IMR-90 (cell line): ENCODE measurements at places on chromosomes 1 and 21.

DNA sequence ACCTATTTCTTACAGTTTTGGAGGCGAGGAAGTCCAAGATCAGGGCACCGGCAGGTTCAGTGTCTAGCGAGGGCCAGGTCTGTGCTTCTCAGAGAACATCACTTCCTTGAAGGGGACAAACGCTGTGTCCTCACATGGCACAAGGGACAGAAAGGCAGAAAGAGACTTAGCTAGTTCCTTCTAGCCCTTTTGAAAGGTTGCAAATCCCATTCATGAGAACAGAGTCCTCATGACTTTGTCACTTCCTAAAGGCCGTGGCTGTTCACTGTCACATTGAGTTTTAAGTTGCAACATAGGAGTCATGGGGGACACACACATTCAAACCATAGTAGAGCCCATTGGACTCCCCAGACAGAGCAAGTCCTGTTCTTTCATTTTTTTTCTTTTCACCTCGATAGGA is 27.4 kb downstream of the PER3 start:
- DNase-seq = no peak

DNA sequence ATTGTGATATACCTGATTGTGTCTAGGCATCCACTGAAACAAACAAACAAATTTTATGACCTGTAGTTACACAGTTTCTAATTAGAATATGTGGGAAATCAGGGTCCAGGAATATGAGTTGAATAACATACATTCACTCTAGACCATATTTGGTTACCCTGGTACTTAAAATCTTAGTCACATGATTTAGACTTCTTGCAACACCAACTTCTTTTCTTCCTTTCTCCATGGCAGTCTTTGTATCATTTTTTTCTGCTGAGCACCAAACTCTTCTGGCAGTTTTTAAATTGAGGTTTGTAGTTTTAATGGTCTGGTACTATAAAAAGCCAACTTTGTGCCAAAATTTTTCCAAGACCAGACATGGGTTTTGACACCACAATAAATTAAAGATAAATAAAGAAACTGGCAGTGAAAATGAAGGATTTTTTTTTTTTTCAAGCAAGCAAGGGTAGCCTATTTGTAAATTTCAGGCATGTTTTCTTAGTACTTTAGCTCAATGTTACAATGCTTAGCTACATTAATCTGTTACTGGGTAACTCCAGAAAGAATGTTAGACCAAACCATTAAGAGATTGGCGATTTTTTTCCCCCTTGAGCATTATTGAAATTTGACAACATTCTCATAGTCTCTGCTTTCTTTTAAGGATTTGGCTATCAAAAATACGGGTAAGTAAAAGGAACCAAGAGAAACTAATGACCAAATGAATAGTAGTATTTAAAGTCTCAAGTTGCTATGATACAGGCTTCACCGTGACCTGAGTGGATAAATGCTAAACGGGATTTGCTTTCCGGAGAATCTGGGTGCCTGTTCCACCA is 108.5 kb downstream of the NFIA start:
- no peak for DNase-seq

DNA sequence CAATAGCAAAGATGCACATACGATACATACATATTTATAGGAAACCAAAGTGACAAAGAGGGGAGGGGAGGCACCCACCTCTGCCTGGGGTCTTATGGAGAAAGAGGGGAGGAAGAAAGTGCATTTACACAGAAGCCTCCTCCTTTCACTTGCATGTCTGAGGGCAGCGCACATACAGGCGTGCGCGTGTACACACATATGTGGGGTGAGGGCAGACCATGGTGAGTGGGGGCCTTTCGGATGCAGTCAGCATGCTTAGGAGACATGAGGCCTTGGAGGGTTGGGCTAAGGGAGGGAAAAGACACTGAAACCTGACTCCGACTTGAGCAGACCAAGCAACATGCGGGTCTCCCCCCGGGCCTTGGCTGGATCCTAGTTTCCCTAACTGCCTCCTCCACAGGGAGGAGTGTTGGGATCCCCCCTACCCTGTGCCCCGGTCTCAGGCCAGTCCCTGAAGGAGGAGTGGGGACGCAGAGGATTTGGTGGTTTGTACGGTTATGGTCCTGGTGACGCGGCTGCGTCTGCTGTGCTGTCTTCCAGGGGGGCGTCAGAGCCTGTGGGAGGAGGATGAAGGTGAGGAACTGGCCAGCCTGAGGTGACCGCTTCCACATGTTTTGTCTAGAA is 15.2 kb downstream of the LRRC71 start:
- no peak for DNase-seq

DNA sequence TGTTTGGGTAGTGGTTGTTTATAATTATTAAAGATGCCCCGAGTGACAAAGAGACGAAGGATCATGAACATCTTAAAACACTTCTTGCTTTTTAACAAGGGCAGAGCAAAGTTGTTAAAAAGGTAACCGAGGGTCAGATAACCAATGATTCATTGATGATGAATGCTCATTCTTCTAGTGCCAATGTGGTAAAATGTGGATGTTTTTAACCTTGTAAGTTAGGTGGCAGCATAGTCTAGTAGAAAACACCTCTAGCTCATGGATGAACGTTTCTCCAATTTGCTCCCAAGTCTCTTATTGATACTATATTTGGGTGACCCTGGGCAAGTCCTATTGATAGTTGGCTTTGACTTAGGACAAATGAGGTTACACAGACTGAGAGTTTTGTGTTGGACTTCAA is 167.9 kb downstream of the KIF26B start:
- no peak for DNase-seq

DNA sequence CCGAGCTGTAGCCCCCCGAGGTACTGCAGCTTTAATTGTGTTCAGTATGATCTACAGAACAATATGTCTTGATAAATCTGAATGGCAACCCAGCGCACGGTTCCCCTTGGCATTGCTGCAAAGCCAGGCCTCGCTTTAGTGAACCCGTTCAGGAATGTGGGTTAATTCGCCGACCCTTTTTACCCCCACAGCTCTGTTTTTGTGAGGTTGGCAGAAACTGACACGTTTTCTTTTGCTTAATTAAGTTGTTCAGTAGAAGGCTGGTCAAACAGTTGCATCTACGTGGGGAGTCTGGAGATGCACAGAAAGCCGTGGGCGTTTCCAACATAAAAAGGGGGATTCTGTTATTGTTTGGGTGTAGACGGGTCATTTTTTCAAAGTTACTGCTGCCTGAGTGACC is 43.2 kb downstream of the OLIG1 start:
- no peak for DNase-seq

GRCh38 chr1:33814166-33814565 is 49.7 kb upstream of the HMGB4 start:
- no peak for DNase-seq

GRCh38 chr1:58047265-58047858 is 499.2 kb downstream of the OMA1 start:
- no peak for DNase-seq

GRCh38 chr1:16326833-16327404 is 25.4 kb downstream of the FBXO42 start:
- DNase-seq = no peak

DNA sequence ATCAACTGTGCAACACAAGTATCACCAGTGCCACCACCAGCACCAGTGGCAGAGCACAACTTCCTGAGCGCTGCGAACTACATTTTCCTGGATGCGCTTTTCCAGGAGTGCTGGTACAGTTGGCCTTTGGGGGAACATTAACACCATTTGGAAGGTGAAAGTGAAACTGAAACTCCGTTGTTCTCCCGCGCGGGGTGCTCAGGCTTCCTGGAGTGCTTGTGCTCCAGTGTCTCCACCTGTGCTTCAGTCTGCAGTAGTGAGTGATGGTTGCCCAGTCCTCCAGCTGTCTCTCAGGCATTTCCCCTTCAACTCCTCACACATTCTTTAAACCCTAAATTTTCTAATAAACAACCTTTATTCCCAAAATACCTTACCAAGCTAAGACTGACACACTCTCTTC is 187.8 kb downstream of the LRRIQ3 start:
- DNase-seq = no peak

DNA sequence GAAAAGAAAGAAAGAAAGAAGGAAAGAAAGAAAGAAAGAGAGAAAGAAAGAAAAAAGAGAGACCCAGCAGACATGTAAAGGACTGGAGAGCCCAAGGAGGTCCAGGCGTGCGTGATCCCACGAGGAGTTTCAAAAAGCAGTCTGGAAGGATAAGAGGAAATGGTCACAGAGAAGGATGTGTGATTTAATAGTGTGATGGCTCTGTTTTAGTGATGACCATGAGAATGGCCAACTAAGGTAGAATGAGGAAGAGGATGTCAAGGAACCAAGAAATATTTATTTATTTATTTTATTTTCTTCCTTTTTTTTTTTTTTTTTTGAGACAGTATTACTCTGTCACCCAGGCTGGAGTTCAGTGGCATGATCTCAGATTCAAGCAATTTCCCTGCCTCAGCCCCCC is 25.5 kb downstream of the PTGS2 start:
- no peak for DNase-seq

DNA sequence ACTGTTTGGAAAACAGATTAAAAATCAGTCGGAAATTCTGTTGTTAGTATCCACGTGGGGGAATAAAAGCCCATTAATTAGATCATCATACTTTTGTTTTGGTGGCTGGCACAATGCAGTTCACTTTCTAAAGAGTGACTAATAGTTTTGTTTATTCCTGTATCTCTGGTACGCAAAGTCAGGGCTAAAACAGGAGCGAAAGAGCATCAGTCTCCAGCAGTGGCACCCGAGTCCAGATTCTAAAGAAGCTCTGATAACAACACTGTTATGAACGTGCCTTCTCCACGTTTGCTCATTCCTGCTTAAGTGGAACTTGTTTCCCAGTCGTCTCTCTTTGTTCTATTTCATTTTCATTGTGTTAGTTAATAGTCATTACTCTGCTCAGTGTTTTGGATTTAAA is 69.6 kb downstream of the HSPA13 start:
- DNase-seq = no peak

DNA sequence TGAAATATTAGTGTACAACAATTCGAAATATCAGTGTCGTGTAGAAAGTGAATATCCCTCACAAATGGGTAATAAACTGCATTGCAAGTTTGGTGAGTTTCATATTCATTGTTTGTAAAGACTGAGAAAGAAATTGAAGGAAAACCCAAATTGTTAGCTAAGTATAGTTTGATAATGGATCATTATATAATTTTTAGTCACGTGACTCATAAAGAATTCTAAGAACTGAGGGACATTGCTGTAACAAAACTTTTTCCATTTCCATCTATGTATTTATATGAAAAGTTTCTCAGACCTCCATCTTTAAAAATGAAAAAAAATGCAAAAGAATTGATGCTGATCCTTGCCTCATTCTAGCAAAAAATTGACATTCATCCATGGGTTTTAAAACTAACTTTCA is 36.0 kb upstream of the SGIP1 start:
- no peak for DNase-seq

DNA sequence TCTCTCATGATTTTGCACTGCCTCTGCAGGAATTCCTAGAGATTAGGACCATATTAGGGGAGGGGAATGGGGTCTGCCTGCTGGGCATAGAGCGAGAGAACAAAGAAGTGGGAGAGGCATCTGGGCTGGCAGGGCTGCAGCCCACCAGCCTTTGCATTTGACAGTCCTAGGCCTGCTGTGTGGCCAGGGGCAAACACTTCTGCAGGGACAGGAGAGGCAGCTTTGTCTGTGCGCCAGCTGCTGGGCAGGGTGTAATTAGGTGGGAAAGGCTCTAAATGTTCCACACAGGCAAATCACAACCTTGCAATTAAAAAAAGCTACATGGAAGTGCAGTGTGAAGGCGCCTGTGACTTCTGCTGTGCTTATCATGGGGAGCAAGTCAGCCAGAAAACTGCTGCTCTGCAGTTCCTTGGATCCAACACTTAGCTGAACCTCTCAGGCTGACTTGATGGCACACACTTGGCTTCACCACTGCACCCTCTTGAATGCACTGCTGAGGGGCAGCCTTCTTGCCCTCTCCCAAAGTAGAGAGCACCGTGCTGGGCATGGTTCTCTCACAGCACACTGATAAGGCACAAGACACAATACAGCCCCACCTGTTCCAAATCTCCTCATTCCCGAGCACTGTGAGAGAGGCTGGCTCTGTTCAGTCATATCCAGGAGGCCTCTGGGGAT is 73.6 kb upstream of the TLR5 start:
- no peak for DNase-seq

DNA sequence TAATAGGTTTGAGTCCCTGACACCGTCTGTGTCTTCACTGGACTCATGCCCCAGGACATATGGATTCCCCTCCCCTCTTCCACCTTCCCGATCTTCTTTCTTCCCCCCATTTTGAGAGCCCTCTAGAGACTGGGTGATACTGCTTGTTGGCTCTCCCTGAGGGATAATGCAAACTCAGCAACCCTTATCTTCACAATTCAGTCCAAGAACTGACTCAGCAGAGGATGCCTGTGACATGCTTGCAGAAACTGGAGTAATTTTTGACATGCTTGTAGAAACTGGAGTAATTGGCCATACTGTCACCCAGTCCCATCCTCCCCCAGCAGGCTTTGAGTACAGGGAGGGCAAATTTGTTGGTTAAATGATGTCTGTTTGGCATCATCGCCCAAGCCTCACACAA is 127.6 kb upstream of the CTTNBP2NL start:
- DNase-seq = peak; percentile 1

- no peak for DNase-seq
Observed at GRCh38 chr1:196002906-196003305, 605.3 kb downstream of the KCNT2 start.

- no peak for DNase-seq
Observed at GRCh38 chr1:212702672-212703071, 3.0 kb upstream of the BATF3 start.

DNA sequence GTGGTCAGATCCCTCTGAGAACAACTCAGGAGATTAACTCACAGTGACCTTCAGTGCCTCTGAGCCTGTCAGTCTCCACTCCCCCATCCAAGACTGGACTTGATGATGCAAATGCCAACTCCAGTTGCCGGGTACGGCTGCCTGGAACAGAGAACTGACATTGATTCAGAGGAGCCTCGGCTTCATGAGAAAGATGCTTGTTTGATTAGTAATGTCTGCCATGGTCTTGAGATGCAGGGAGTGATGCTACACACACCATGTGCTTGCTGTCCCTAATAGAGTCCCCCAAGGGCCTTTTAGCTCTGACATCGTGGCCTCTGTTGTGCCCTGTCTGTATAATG is 51.8 kb upstream of the LRP8 start:
- DNase-seq = no peak

DNA sequence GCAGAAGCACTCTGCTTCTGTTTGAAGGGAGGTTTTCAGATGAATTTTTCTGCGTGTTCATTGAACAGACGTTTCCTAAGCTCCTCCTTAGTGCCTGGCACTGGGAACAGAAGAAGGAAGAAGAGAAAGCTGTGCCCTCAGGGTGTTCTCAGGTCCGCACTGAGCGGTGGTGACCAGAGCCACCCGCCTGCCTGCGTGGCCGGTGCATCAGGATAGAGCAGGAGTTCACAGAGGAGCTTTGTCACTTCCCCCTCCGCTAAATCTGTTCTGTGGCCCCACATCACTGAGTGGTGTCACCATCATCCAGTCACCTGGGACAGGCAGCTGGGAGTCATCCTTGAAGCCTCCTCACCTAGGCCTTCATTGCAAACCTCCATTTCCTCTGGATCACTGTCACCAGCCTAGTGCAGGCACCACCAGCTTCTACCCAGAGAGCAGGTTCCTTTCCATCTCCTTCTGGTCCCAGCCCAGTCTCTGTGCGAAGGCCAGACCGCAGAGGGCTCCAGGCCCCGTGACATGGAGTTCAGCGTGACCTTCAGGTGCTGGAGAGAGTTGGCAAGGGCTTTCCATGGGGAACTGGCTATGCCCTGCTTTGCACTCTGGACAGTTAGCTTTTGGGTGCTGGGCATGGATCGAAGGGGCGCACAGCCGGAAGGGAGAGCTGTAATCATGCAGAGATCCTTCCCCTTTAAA is 21.7 kb downstream of the PARK7 start:
- no peak for DNase-seq

- no peak for DNase-seq
Observed at GRCh38 chr1:65054481-65054880, 88.1 kb upstream of the JAK1 start.

- DNase-seq = peak; percentile 67
Observed at GRCh38 chr1:209875515-209875914, 47.7 kb downstream of the UTP25 start.
